Central memory CD4-positive, alpha-beta T cell (primary cell): ENCODE measurements at places on chromosomes 1 and 21.

DNA sequence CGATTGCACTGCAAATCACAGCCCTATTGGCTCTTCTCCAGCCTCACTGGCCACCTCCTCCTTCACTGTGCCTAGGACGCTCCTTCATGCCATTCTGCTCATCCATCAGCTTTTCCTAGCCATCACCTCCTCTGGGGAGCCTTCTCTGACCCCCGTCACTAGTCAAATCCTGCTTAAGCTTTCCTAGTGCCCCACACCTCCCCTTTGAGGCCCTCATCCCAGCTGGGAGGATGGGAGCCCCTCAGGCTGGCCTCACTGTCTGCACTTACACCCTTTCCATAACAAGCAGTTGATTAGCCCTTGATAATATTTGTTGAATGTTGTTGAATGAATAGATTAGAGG lies 50.7 kb downstream of the KLHDC7A start:
- no peak for DNase-seq

DNA sequence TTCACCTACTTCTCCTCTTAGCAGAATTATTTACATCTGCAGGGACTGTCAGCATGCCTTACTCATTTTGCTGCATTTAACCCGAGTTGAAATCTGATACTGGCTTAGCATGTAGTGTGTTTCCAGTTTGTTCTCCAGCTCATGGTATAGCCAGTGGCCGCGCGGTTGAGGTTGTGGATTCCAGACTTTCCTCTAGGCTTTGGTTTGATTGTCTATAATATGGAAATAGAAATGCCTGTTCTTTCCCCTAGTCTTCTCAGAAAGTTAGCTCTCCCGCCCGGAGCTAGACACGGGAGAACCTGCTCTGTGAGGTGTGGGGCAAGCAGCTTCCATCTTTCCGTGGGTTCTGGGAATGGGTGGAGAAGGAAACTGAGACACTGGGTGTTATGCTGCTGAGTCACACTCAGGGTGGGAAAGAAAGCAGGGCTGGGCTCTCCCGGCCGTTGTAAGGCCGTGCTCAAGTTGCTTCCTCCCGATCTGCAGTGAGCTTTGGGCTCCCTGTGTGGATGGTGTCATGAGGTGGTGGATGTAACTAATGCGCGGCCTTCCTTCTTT lies 206.8 kb upstream of the TMEM51 start:
- no peak for DNase-seq

- no peak for DNase-seq
Observed at GRCh38 chr21:44925378-44925755, 4.7 kb upstream of the ITGB2 start.

GRCh38 chr1:113930499-113931161 lies 1.5 kb downstream of the HIPK1 start:
- DNase-seq = peak; percentile 89

DNA sequence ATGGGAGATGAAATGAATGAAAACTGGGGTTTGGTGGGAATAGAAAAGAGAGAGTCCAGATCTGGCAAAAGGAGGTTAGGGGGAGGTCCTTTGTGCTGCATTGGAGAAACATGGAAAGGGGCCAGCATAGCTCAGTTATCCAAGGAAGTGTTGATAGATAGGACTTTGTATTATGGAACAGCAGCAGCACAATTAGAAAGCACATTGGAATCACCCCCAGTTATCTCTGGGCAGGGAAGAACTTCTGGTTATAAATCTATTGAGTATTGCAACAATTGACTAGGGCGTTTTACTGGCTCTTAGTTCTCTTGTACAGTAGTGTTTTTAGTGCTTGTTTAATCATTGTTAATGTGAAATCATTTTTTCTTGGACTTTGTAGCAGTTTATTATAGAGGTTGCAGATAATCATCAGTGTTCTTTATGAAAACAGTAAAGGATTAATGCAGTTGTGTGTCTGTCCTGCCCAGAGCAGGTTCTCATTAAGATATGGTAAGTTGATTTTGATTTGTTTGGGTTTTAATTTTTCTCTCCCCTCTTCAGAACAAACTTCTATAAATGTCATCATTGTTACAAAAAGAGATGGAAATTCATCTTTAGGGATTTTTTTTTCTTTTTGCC lies 76.6 kb downstream of the NR5A2 start:
- no peak for DNase-seq

DNA sequence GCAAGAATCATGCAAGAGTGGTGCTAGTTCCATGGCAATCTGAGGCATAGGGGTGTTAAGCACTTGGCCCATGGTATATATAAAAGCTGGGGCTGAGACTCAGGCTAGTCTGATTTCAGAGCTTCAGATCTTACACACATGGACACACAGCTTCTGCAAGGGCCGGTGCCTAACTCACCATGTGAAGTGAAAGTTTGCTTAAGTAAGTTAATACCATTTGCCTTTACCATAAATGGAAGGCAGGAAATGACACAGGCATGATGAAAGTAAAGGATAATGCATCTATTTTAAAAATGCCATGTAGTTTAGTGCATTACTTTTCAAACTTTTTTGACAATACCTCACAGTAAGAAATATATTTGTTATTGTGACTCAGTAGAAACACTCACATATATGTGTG lies 122.6 kb downstream of the KCNJ6 start:
- no peak for DNase-seq

GRCh38 chr1:226549937-226550671 lies 1.5 kb downstream of the STUM start:
- no peak for DNase-seq

GRCh38 chr1:93728480-93729131 lies 47.0 kb upstream of the BCAR3 start:
- DNase-seq = no peak

DNA sequence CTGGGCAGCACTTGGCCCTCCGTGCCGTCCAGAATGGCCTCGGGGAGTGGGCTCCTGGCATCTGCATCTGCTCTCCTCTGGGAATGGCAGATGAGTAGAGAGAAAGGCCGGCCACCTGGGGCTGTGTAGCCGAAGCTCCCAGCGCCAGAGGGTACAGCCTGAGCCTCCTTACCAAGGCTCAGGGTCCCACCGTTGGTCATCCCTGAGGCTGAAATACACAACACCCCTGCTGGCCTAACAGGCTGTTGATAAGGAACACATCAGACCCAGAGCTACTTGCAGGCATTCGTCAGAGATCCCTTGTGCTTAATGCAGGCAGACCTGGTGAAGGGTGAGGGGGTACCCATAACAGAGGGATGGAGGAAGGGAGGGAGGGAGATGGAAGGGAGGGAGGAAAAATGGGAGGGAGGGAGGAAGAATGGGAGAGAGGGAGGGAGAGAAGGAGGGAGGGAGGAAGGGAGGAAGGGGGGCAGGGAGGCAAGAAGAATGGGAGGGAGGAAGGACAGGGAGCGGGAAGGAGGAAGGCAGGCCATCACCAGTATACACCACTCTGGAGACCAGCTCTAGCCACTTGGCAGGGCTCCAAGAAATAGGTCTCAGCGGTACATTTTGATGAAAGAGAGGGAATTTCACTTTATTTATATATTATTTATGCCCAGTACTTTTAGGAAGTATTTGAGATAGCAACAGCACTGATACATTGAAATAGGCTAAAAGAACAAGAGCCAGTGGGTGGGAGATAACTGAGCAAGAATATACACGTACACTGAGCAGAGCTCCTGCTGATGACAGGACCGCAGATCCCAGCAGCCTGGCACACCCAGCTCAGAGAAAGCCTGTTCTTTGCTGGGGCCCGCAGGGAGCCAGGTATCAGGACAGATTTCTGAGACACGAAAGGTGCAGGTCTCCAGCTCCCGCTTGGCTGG lies 315.0 kb upstream of the VAMP3 start:
- no peak for DNase-seq

GRCh38 chr1:223482766-223483165 lies 89.6 kb downstream of the CCDC185 start:
- no peak for DNase-seq

- no peak for DNase-seq
Observed at GRCh38 chr1:97034651-97035050, 313.1 kb downstream of the PTBP2 start.

DNA sequence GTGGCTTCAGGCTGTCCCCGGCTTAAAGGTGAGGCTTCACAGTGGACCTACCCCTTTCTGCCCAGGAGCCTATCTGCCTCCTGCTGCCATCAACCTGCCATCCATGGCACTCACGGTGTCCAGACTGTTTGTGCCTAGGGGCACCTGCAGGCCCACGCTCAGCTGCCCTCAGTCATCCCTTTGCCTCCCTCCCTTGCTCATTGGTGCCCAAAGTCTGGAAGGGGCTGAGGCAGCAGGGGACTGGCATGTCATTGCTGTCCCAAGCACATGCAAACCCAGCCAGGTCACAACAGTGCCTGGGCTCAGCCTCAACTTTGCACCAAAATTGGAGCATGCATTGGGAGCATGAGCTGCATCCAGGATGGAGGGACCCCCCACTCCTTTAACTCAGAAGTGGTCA lies 1142.7 kb upstream of the NCAM2 start:
- no peak for DNase-seq

DNA sequence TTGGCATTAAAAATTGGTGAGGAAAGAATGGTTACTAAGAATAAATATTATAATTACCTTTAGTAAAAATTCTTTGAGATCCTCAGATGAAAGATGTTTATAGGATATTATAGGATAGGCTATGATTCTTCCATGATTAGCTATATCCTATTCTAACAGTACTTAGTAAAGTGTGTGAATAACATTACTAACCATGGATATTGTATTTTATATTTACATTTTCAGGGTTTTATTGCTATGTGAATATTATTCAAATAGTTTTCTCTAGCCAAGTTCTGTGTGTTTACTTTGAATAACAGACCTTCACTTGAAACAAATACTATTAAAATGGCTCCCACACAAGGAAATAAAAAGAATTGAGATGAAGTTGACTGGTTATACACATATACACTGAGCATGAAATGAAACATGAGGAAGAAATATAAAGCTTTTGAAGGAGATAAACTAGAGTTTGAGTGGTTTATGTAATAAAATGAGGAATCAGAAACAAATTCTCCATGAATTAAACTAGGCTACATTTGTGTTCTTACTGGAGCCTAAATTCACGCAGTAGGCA lies 479.4 kb upstream of the PKN2 start:
- DNase-seq = no peak

- DNase-seq = no peak
Observed at GRCh38 chr1:245015031-245015430, 139.8 kb upstream of the KIF26B start.

- DNase-seq = peak; percentile 64
Observed at GRCh38 chr1:110783292-110783918, 89.5 kb upstream of the CD53 start.

DNA sequence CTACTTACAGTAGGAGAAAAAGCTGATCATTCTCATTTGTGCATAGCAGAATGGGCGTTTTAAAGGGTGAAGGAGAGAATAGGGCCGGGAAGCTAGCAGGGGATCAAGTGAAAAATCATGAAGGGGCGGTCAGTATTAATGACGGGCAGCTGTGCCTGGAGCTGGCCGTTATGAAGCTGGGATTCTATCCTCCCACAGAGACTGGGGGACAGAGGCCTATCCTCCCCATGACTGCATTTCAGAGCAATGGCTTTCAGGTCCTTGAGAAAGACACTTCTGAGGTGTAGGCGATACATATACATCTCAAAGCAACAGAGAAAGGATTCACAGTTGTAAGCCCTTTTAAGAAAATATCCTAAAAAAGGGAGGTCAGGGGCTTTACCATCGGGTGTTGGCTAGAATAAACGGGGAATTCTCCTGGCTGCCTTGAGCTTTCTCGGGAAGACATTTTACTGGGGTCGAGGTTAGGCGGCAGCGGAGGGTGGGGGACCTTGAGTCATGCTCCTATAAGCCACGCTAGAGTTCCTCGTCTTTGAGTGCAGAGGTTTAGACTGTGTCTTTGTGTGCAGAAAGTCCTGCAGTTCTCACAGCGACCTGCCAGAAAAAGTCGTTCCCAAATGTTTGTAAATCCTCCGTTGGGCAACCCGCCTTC lies 559 bp upstream of the MTARC2 start:
- no peak for DNase-seq

DNA sequence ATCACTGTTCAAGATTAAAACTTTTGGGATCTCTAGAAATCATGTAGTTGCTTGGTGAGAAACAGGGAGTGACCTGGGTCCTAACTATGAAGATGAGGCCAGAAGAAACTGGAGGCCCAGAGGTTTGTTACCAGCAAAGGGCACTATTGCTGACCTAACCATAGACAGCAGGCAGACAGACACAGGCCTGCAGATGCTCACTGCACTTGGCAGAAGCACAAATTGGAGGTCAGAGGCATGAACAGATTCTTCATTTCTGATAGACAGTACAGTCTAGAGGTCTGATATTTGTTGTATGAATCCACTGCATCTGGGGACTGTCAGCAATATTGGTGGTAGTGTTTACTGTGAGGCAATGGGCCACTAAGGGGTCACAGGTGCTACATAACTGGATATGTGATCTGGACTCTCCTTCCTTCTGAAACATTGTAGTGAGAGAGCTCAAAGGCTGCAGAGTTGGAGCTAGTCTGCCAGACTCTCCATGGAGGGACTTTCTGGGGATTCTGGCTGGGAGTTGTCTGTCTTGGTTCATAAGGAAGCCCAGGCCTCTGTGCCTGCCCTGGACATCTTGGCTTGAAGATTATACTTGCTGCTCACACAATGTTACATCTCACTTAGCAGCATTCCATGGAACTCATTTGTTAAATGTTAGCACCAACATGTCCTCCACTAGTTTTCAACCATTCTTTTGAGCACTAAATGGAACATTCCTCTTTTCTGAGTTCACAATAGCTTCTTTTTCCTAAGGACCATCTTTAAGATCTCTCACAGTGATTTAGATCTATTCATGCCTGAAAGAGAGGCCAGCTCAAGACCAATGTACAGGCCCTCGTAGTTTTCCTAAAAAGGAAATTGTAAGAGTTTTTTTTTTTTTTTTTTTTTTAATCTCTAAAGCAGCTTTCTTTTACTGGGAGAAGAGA lies 26.9 kb upstream of the CCN1 start:
- no peak for DNase-seq

GRCh38 chr1:205301205-205301821 lies 20.2 kb downstream of the NUAK2 start:
- DNase-seq = no peak

GRCh38 chr1:16275591-16275990 lies 38.6 kb upstream of the CPLANE2 start:
- DNase-seq = no peak

DNA sequence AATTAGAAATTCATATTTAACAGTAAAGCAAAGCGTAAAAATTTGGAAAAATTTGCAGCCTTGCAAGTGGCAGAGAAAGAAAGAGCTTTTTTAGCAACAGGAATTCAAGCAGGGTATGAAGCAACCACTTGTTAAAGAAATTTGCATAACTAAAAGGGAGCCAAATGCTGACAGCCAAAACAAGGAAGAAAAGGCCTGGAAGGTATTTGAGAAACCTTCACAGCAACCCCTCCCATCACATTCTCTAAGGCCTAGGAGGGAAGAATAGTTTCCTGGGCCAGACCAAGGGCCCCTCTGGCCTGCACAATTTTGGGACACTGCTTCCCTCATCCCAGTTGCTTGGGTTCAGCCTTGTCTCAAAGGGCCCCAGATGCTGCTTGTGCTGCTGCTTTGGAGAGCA lies 672.4 kb upstream of the TMPRSS15 start:
- no peak for DNase-seq

GRCh38 chr21:44973598-44973997 lies 33.8 kb downstream of the SLX9 start:
- DNase-seq = no peak
